Amniotic epithelial cell (primary cell): ENCODE measurements at places on chromosomes 1 and 21.

DNA sequence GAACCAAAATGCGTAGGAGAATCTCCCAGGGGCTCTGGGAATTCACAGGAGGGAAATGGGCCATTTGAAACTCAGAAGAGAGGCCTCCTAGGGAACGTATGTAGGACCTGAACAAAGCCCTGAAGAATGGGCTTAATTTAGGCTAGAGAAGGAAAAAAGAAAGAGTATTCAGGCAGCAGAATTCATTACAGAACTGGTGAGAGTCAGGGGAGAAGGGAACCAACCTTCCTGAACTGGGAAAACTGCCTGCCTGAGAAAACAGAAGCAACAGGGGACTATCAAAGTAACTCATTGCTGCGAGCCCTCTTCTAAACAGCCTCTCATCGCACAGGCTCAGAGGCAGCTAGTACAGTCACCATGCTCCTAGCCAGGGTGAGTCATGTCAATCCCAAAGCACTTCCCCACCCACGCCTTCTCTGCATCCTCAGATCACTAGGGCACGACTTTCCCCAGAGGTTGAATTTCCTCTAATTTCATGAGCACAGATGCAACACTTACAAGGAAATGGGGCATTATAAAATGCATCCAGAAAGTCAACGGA, 98.1 kb downstream of the ADSS2 start:
- peak; percentile 90 for DNase-seq

- DNase-seq, result peak; percentile 27
These were observed 28.7 kb upstream of the SLC45A3 start for GRCh38 chr1:205709059-205709398.

- peak; percentile 65 for DNase-seq
These were observed 4.7 kb downstream of the MR1 start for GRCh38 chr1:181038399-181038873.

DNA sequence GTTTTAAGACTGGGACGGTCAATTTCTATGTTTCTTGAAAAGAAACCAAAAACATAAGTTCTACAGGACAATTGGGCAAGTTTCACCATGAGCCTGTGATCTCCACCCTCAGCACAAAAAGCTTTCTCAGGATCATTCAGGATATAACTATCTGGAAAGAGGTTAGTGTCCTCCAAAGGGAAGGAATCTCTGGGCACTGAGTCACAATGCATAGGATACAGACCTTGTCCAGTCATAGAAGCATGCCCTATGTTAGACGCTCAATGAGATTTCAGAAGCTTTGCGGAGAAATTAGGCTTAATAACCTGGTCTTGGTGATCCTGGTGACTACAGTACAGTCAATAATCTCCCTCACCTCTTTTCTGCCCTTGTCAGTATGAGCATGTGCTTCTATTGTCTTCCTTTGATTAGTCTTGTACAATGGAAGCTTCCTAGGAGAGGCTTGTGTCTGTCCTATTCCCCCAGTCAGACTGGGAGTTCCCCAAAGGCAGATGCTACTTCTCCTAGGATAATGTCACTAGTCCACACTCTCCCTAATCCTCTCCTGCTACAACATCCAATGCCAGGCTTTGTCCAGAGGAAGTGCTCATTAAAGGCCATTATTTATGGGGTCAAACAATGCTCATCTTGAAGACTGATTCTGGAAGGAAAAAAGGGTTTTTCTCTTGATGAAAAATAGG, 97.4 kb downstream of the KCNH1 start:
- no peak for DNase-seq

- DNase-seq, result no peak
These were observed 29.3 kb downstream of the MTF2 start for GRCh38 chr1:93108335-93108734.

DNA sequence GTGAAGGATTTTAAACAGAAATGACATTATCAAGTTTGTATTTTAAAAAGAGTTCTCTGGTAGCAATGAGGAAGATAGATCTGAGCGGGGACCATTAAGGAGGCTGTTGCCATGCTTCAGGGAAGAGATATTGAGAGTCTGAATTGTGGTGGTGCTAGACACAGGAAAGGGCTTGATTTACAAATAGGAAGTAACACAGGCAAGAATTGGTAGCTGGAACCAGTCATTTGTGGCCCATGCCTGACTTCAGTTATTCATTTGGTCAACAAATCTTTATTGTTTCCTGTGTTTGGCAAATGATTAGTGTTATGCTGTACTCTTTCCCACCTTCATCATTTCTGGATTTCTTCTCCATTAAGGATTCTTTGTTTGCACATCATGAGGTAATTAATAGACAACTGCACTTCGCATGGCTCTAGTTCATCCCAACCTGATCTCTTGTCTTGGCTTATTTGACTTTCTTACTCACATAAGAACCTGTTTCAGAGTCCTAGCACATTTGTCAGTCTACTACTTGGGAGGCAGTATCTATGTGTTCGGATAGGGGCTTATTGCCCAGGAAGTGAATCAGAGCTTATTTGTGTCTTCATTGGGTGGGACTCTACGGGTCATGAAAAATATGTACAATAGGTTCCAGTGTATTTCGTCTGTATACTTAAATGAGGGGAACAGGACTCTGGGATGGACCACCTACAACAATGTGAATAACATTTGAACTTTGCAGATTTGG, 32.3 kb downstream of the EEIG2 start:
- peak; percentile 10 for DNase-seq

- DNase-seq, result no peak
These were observed 12.9 kb upstream of the SHCBP1L start for GRCh38 chr1:182965861-182966260.

DNA sequence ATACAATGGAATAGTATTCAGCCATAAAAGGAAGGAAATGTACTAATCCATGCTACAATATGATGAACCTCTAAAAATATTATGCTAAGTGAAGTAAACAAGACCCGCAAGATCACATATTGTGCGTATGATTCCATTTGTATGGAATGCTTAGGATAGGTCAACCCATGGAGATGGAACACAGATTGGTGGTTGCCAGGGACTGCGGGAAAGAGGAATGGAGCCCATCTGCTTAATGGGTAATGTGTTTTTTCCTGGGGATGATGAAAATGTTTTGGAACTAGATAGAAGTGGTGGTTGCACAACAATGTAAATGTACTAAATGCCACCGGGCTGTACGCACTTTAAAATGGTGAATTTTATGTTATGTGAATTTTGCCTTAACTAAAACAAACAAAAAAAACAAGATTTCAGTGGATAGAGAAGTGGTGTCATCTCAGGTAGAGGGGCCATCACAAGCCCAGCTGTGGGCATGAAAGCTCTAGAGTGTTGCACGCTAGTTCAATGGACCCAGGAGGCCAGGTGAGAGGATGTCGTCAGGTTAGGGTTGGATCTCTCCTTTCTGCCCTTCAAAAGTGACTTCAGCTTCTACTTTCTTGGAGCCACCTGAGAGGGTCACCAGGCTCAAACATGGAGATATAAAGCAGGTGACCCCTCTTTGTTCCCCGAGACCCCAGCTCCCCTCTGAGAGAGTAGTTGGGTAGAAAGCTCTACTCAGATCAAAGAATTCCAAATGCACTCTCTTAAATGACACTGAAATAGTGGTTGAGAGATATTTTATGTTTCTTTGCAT, 2.5 kb downstream of the C1orf115 start:
- DNase-seq, result peak; percentile 9

DNA sequence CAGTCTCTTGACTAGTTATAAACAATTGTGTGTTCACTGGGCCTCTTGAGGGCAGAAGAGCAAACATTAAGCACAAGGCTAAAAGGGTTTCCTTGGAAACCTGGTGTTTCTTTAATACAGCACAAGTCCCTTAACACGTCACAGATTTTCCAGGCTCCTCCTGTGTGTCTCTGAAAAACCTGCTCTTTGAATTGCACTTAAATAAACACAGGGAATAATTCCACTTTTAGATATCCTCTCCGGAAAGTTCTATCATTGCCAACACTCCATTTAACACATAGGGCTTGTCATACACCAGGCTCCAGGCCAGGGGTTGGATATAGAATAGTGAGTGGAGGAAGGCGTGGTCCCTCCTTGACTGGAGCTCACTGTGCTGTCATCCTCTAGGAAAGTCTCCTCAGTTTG, 442.6 kb downstream of the DSCAM start:
- DNase-seq, result no peak

GRCh38 chr21:22900490-22900889, 1902.3 kb downstream of the NCAM2 start:
- no peak for DNase-seq
